LHCN-M2 (cell line): ENCODE measurements at places on chromosomes 7 and 10. TPM values are rescaled to one million over a fixed set of nuclear protein-coding genes. Genes with fewer than 3 reads are reported as not detected.

- no peak for DNase-seq
These were observed 27.2 kb downstream of the GARIN1A start for GRCh38 chr7:128699196-128699712.

DNA sequence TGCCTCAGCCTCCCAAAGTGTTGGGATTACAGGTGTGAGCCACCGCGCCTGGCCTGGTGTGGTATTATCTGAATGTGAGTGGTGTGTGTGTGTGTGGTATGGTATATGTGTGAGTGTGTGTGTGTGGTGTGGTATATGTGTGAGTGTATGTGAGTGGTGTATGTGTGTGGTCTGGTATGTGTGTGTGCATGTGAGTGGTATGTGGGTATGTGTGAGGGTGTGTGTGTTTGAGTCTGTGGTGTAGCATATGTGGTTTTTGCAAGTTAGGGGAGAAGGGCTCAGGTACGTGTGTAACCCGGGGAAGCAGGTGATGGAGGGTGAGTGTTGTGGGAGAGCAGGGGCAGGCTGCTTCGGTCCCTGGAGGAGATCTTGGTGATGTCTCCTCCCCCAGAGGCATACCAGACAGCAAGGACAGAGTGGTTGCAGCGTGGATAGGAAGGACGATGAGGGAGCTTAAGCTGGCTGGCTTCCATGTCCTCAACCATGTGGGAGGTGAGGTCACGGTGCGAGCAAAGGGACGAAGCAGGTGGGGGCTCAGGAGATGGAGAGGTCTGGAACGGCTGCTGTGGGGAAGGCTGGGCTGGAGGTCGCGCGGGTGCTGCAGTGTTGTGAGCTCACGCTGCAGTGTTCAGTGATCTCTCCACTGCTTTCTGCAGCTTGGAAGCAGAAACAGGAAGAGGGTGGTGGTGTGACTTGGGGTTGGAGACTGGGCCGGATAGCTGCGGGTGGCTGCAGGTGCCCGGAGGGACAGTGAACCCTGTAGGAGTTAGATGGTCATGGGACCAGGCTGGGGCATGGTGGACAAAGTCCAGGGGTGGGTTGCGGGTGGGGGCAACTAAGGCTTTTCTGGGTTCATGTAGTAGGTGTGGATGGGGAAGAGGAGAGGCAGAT, 5.0 kb downstream of the ZYX start:
- DNase-seq: no peak

DNA sequence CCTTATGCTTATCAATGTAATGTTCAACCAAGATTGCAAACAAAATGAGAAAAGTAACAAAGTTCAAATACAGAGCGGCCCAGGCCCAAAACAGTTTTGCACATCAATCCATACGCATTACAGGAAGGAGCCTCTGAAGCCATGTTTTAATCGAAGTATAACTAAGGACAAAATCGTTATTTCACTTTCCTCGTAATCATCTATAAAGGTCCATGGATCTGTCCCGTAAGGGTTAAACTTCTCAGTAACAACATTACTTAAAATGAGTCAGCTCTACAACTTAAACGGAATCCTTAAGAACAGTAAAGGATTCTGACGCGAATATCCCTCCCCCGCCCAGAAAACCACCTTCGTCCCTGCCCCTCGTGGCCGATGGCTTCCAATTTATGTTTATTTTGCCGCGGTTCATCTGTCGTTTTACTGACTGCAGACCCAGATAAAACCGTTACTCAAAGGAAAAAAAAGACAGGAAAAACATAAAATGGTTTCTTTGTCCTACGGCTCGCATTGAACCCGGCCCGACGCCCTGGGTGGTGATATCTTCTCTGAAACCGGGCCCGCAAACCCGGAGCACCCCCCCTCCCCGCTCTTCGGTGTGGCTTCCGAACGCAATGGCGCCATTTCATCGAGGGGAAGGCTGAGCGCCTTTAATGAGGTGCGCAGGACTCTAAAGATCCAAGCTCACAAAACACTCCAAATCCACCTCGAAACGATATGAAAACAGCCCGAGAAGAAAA, 1.1 kb downstream of the HNRNPA2B1 start:
- DNase-seq: peak; percentile 56

GRCh38 chr7:39005036-39005435, 27.3 kb downstream of the POU6F2 start:
- no peak for DNase-seq

DNA sequence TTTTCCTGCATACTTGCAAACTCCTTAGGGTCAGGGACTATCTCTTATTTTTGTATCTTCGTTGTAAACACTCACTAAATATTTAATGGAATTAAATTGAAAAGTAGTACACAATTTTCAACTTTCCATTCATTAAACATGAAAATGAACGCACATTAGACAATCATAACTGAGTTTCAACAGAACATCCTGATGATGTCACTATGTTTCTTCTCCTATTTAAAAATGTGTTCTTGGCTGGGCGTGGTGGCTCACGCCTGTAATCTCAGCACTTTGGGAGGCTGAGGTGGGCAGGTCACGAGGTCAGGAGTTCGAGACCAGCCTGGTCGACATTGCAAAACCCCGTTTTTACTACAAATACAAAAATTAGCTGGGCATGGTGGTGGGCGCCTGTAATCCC, 14.1 kb upstream of the PURB start:
- DNase-seq: no peak

DNA sequence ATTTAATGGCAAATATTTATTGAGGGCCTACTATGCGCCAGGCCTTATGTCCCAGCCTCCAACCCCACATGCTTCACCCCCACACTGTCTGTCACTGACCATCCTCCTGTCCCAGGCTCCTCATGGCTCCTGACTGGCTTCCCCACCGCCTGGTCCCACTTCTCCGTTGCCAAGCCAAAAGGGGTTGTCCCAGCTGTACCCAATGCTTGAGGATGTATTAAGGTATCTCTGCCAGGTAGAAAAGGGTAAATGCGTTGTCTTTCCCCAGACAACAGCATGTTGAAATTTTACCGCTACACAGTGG, 168.8 kb upstream of the FRMD4A start:
- no peak for DNase-seq

DNA sequence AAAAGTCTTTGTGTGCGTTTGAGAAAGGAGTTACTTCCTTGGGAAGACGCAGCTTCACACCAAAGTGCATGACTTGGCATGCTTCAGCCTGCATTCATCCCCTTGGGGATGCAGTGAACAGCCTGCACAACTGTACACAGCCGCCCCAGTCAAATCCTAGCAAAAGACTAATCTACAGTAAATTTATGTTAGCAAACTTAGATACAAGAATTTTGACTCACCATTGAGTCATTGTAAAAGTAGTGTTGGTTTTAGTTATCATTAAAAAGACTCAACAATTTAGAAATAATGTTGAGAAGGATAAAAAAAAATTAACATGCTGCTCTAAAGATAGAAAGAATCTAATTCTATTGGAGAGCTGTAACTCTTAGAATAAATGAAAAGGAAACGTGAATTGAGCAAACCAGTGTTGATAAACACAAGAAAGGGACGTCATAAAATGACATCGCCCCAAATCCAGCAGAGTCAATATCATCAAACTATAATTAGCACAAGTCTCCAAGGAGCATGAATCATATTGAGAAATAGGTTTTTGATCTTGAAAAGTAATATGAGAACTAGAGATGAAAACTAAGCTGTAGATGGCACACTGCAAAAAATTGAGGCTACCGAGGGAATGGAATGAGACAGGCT, 11.9 kb upstream of the OPTN start:
- DNase-seq: peak; percentile 88

DNA sequence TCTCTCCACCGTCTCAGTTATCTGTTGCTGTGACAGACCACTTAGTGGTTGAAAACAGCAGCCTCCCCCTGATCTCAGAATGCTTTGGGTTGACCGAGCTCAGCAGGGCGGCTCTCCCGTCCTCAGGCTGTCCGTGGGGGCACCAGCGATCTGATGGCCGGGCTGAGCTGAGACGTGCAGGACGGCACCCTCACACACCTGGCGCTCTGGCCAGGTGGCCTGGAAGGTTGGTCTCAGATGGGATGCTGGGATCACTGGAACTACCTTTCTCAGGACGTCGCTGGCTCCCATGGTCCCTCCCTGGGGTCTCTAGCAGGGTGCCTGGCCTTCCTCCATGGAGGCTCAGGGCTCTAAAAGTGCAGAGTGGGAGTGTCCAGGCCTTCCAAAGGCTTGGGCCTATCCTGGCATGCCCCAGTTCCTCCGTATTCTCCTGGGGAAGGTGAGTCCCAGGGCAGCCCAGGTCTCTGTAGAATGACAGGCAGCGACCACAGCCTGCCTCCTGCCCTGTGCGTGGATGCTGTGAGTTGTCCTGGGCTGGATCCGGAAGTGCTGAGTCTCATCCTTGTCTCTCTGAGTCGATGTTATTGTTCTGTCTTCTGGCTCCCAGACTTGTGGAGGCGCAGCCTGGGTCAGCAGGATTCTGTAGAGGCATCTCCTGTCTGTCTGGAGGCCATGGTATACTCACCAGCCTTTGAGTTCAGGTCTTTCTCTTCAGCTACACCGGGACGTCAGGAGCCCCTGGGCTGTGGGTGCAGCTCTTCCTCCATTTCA, 12.2 kb upstream of the PWWP2B start:
- DNase-seq: no peak

DNA sequence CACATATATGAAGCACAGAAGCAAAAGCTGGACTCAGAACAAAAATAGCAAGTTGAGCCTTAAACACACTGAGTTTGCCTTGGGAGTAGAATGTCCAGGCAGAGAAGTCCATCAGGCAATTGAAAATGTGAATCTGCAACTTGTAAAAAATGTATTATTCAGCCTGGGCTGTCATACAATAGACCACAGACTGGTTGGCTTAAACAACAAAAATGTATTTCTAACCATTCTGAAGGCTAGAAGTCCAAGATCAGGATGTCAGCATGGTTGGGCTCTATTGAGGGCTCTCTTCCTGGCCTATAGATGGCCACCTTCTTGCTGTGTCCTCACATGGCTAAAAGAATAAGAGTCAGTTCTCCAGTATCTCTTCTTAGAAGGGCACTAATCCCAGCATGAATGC, 76.5 kb upstream of the CAPZA2 start:
- peak; percentile 25 for DNase-seq

- DNase-seq: no peak
These were observed 30.0 kb downstream of the MYOF start for GRCh38 chr10:93452143-93452542.

CALML3 gene
- total RNA-seq: not detected in 2 replicates

CYP3A4 gene
- 0.13 TPM in 1 of 2 replicates, not detected in the other for total RNA-seq
